ENCODE measurements at places on chromosomes 12 and 14.

GRCh38 chr14:37254411-37254947 is 56.7 kb downstream of the MIPOL1 start:
- no peak for DNase-seq

GRCh38 chr14:81363746-81364378 is 36.3 kb downstream of the STON2 start:
- no peak for DNase-seq

DNA sequence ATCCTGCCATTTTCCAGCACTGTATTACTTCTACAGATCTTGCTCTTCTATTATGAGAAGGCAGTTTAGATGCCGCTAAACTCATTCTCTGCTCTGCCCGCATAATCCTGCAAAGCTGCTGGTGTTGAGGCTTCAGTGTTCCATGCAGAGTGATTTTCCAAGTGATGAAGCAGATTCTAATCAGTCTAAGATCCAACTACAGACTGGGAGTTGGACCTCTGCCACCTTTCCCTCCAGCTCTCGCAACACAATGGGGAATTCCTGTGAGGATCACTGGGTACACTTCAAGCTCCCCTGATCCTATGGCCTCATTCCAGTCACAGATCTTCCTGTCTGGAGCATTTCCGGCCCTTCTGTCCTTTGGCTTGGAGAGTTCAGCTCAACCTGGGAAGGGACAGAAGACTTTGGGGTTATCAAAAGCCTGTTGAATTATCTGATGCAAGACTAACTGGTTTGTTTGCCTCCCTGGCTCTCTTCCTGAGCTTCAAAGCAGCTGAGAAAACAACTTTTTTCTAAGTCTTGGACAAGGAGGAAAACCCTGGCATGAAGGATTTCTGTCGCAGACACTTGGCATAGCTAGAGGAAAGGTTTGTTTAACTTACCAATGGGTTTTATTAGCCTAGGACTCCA is 333.9 kb downstream of the ZFP36L1 start:
- DNase-seq: no peak

DNA sequence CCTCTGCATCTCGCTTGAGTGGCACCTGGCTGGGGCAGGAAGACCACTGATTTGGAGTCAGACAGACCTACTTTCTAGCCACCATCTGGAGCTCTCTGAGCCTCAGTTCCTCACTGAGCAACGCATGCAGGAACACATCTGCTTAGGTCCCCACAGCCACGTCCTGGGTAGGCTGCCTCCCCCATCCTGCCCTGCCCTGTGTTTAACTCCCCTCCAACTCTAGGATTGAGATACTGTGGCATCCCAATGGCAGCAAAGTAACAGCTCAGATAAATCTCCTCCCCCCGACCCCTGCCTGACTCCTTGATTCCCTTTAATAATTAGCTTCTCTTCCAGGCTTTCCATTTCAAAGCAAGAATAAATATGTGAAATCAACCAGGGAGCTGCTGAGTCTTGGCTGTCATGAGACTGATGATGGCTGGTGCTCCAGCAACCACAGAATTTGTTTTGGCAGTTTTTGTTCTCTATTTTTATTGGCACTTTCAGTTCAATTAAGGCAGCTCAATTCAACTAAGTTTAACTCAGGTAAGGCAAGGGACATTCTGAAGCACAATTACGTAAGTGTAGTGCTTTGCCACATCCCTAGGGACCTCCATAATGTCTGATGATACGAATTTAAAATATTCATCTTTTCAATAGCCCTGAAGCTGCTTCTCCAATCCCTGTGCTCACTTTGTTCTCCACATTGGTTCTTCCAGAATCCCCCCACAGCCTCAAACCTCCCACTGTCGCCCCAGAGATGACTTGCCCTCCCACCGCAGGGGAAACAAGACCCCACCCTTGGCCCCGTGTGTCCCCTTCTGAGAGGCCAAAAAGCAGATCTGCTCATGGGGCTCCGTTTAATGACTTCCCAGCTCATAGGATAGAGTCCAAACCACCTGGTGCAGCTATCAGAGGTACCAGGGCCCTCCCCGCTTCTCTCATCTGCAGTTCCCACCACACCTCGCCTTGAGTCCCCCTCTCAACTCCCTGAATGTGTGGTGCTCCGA is 58.2 kb downstream of the ESR2 start:
- no peak for DNase-seq
